Bone marrow (tissue), 2 donors: ENCODE measurements at places on chromosomes 4 and X.
A peak's percentile ranks its signal among the peaks of the same experiment; 100 is the strongest.

DNA sequence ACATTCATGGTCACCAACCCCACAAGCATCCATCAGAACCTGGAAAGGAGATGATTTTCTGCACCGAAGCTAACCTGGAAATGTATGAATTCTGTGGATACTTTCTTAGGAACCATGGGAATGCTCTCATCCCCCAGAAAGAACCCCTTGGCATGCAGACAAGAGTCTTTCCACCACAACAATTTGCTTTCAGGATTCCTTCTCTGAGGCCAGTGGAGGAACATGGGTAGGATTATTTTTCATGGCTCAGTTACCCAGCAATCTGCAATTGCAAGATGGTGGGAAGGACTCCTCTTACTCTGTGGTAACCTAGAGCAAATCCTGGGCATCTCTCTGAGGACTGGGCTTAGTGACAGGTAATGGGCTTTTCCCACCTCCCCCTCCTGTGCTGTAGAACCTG is 131.9 kb upstream of the MSX1 start:
- DNase-seq = no peak

GRCh38 chrX:7062903-7063302 is 84.6 kb upstream of the STS start:
- DNase-seq = no peak

DNA sequence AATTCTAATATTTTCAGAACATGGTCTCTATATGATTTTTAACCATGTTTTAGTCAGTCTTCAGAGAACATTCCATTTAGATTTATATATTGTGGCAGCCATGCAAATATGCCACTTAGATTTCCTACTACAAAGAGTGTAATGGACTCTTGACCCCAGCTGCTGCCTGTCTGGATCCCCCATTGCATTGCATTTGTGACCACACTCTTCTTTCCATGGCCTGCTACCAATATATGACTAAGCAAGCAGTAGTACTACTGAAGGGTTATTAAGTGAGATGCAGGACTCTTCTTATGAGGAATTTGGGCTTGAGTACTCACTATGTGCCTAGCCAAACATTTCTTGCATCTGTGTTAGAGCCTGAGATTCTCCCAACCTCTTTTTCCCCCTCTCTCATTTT is 306.8 kb downstream of the PDHA2 start:
- DNase-seq = no peak

GRCh38 chr4:152581536-152582160 is 45.8 kb upstream of the FBXW7 start:
- DNase-seq = no peak

- no peak for DNase-seq
These were observed 27.6 kb downstream of the CLCN5 start for GRCh38 chrX:49949961-49950360.

DNA sequence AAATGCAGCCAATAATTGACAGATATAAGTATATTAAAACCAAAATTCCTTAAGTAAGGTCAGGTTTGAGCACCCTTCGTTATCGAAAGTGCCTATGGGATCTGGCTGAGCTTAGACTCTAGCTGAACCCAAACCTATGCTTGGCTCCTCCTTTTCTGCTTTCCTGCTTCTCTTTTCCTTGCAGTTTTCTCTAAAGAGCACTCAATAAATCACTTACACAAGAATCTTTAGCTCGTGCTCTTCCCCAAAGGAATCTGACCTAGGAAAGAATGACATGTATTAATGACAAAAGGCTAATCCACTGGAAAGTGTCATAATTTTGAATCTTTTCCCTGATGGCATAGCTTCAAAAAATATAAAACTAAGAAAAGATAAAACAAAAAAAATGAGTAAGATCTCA is 282.7 kb downstream of the DKK2 start:
- no peak for DNase-seq

- DNase-seq = no peak
These were observed 28.7 kb downstream of the SLC4A4 start for GRCh38 chr4:71367546-71367945.

- peak; percentile 23 for DNase-seq
These were observed 8.0 kb upstream of the PALLD start for GRCh38 chr4:168488869-168489274.

GRCh38 chrX:31333165-31333831 is 261.5 kb upstream of the FTHL17 start:
- DNase-seq = no peak

GRCh38 chrX:78643096-78643495 is 16.0 kb downstream of the RTL3 start:
- no peak for DNase-seq

GRCh38 chr4:60241866-60242265 is 958.3 kb upstream of the ADGRL3 start:
- DNase-seq = no peak

- DNase-seq = no peak
These were observed 193.0 kb downstream of the MGST2 start for GRCh38 chr4:139858436-139859205.

DNA sequence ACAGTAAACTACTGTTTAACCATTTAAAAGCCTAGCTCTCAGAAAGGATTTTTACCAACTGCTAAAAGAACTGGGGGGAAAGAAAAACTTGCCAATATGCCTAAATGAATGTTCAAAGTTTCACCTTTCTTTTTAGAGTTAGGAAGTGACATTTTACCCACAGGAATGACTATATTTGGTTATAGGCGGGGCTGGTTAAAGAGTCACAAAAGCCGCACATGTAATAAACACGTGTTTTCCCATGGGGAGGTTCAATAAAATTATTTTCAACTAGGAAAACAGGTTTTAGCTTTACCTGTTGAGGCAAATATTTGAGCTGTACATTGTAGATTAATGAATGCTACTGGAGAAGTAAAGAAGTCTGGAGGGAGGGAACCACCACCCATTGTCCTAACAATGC is 41.6 kb upstream of the UGDH start:
- DNase-seq = no peak

DNA sequence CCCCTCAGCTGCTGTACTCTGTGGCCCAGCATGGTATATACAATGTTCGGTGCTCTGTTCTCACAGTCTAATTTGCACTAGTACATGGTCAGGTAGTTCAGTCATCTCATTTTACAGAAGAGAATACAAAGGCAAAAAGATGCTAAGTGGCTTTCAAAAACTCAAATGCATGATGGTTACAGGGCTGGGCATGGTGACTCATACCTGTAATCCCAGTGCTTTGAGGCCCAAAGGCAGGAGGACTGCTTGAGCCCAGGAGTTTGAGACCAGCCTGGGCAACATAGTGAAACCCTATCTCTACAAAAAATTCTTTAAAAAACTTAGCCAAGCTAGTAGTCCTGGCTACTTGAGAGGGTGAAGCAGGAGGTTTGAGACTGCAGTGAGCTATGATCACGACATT is 210.5 kb upstream of the KIT start:
- no peak for DNase-seq

DNA sequence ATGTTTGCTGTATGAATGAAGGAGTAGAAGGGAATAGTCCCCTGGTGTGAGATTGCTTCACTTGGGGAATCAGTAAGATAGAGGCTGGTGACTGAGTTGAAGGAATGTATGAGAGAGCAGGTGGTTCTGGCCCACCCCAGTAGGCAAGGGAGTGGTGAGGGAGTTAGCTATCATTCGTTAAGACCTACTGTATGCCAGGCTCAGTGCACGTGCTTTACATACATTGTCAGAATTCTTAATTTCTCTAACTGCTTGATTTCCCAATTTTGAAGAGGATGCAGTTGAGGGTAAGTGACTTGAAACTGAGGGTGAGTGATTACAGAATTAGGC is 700 bp downstream of the VMA21 start:
- no peak for DNase-seq

GRCh38 chr4:109276482-109277095 is 25.9 kb downstream of the COL25A1 start:
- peak; percentile 8 for DNase-seq

GRCh38 chrX:136528645-136529315 is 3.2 kb upstream of the VGLL1 start:
- no peak for DNase-seq

- DNase-seq = no peak
These were observed 72.5 kb upstream of the CXorf51A start for GRCh38 chrX:146887020-146887419.

DNA sequence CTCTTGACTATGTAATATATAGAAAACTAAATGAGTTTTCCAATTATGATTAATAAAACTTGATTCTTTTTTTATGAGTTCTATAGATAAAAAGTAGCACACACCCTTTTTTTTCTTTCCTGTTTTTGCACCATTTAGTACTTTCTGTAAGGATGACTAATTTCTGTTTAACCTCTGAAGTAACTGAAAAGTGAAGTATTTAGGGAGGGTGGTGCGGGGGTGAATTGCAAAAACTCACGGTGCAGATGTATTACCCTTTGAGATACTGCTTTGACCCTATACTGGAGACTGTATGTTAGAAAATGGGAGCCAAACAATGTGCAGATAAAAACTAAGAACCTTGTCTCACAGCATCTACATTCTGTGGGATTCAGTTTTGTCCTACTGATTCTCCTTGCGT is 471.6 kb downstream of the DTHD1 start:
- no peak for DNase-seq

DNA sequence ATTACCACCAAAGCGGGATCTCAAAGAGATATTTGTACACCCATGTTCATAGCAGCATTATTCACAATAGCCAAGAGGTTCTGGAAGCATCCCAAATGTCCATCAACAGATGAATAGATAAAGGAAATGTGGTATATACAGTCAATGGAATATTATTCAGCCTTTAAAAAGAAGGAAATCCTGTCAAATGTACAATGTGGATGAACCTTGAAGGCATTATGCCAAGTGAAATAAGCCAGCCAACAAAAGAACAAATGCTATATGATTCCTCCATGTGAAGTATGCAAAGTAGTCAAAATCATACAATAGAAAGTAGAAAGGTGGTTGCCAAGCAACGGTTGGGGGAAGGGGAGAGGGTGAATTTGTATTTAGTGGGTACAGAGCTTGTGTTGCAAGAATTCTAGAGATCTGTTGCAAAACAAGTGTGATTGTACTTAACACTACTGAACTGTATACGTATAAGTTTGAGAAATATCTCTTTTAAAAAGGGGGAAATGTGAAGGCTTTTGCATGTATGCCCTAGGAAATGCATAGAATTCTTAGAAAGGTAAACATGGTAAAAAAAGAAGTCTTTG is 5.0 kb upstream of the ZRSR2 start:
- no peak for DNase-seq

DNA sequence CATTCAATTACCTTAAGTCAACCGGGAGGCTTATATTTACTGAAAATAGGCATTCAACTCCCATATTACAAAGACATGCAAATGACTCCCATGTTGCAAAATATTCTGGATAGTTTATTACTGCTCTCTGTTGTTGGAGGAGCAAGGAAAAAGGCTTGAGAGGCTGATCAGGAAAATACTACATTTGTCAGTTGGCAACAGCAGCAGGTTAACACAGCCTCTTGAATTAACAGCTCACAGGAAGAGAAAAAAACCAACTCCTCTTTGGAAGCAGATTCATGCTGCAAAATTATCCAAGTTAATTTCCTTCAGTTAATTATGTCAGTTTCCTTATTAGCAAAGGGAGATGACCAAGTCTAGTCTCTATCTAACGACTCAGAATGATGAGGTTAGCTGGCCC is 238.9 kb downstream of the MAML3 start:
- no peak for DNase-seq

DNA sequence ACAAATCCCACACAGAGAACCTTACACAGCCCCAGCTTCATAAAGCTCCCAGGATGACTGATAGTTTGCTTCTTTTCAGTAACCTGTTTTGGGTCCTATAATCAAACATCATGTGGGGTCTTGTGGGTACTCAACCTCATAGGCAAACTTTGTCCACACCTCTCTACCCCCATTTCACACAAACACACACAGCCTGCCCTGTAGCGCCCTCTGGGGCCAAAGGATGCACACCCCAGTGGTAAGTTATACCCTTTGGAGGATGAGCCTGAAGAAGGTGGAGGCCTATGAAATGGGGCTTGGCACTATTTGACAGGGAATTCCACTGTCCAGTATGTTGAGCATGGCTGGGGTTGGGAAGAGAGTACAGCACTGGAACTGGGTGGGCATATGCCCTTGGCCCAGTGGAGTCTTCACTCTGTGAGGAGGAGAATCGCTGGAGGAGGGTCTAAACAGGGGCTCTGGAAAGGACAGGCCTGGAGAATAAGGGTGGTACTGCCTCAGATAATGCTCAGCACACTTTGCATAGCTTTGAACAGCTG is 30.5 kb upstream of the COL25A1 start:
- no peak for DNase-seq

DNA sequence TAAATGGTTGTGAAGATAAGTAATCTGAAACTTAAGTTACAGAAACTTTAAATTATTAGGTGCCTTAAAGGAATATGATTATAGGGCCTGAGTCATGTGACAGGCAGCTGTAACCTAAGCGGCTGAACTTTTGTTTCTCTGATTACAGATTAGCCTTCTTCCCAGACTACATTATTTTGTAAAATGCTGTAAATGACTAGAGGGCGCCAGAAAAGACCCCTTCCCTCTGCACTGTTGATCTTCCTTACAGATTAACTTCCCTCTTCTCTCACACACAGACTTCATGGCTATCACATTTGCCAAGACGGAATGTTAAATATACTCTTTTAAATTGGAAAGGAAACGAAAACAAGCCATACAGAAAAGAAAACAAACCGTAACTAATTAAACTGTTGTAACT is 96.6 kb downstream of the EVC2 start:
- no peak for DNase-seq

DNA sequence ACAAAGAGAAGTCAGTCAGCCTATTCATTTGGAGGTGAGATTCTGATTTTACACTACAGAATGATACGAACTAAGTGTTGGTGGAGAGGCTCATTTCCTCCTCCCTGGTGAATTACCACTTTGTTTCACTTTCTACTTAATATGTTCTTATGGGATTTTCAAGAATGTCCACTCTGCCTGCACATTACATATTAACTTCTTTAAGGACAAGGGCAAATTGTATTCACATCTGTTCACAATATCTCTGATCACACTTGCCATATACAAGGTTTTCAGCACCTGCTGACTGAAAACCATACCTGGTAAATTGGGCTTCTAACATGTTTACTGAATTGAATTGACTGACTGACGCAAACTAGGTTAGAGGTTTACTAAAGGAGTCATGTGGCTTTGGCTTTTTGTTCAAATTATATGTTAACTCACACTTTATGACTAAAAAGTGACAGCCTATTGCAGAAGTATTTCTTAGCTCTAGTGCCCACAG is 188.4 kb upstream of the MBNL3 start:
- no peak for DNase-seq

DNA sequence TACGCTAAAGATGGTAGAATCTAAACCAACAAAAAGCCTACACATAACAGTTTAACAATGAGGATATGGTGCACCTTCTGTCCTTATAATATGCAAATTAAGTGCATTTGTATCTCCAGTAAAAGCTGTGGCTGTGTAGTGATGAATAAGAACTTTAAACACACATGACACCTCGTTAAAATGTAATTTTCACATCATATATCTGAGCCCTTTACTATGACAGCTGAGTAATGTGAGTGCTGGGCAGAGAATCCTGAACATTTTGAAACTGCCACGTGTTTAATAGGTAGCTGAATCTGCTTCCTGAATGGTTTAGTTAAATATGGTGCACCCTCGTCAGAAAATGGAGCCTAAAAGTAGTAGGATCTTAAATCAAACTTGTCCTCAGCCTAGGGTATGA is 540.8 kb downstream of the ADGRL3 start:
- DNase-seq = no peak
